ENCODE measurements at places on chromosomes 1 and 21. TPM values are rescaled to one million over a fixed set of nuclear protein-coding genes. Genes with fewer than 3 reads are reported as not detected.
A peak's percentile ranks its signal among the peaks of the same experiment; 100 is the strongest.

- H3K4me3 ChIP-seq = no peak overlapping the region
- peak overlapping the region; percentile 69 for H3K27ac ChIP-seq
- peak; percentile 83 for DNase-seq
- no peaks in the 10 kb centered on the region for H3K36me3 ChIP-seq
- no peaks in the 10 kb centered on the region for H3K27me3 ChIP-seq
Observed at GRCh38 chr21:43361493-43362296, 65.2 kb downstream of the SIK1 start.

GRCh38 chr1:113452921-113453770, 62.8 kb downstream of the MAGI3 start:
- peaks cover 2% of the 10 kb centered on the region for H3K4me1 ChIP-seq
- no peak overlapping the region for H3K27ac ChIP-seq
- DNase-seq = no peak
- no peak overlapping the region for H3K4me3 ChIP-seq

GRCh38 chr1:166876540-166876838, 425 bp upstream of the TADA1 start:
- H3K4me1 ChIP-seq = peaks cover 4% of the 10 kb centered on the region
- H3K27me3 ChIP-seq = peaks cover 1% of the 10 kb centered on the region
- H3K36me3 ChIP-seq = no peaks in the 10 kb centered on the region
- DNase-seq = no peak
- H3K4me3 ChIP-seq = no peak overlapping the region

GRCh38 chr1:100034470-100034869, 64.7 kb downstream of the SLC35A3 start:
- H3K27me3 ChIP-seq = no peaks in the 10 kb centered on the region
- H3K4me3 ChIP-seq = no peak overlapping the region
- H3K36me3 ChIP-seq = no peaks in the 10 kb centered on the region
- H3K27ac ChIP-seq = no peak overlapping the region

SYTL1 gene
- total RNA-seq = 58.0 TPM
